ENCODE measurements at places on chromosomes 3 and 15.

- DNase-seq, result no peak
Measured at GRCh38 chr3:18237251-18238005, 187.7 kb downstream of the SATB1 start.

- no peak for DNase-seq
Measured at GRCh38 chr3:23809840-23810342, 4.1 kb downstream of the UBE2E1 start.

DNA sequence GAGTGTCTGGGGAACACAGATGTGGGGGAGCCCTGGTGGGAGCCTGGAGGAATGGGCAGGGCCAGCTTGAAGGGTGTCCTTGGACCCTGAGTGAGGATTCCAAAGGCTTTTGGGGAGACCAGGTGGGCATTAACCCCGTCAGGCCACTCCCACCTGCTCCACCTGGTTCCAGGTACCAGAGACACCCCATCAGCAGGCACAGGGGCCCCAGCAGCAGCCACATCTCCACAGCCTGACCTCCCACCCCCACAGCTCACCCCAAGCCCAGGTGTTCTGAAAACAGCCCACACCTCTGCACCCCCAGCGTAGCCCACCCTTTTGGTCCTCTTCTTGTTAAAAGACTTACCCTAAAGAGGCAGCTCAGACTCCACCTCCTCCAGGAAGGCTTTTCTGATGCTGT is 102.1 kb upstream of the PRR20G start:
- no peak for DNase-seq

DNA sequence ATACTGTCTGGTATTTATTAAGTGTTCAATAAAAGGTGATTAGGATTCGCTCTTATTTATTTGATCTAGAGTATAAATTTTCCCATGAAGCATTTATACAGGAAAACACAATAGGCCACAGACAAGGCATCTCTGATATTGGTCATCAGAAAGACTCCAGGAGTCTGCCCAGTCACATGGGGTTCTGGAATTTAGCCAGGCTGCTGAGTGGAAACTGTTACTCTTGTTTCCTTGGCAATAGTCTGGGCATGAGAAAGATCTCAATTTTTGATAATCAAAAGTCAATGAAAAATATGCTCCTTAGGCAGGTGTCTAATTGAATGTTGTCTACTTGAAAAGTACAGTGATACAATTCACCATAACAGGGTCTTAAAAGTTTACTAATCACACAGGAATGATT is 161.2 kb downstream of the FRMD5 start:
- DNase-seq, result no peak

- no peak for DNase-seq
Measured at GRCh38 chr3:183260167-183260904, 7.3 kb downstream of the B3GNT5 start.

- DNase-seq, result no peak
Measured at GRCh38 chr3:21540265-21540664, 210.7 kb downstream of the ZNF385D start.

DNA sequence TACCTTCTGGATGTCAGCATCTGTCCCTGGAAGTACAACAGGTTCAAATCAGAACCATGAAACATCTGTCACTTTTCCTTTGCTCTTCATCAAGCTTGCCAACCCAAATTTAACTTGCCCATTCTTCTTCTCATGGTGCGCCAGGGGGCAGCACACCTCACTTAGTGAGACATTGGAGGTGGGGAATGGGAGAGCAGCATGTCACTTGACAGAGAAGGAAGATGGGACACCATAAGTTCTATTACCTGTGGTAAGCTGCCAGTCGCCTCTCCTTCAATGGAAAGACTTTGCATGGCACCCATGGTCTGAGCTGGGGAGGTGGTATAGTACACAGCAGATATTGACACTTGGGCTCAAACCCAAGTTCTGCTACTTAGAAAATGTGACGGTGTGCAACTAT is 2.9 kb downstream of the SCN5A start:
- DNase-seq, result peak; percentile 67

DNA sequence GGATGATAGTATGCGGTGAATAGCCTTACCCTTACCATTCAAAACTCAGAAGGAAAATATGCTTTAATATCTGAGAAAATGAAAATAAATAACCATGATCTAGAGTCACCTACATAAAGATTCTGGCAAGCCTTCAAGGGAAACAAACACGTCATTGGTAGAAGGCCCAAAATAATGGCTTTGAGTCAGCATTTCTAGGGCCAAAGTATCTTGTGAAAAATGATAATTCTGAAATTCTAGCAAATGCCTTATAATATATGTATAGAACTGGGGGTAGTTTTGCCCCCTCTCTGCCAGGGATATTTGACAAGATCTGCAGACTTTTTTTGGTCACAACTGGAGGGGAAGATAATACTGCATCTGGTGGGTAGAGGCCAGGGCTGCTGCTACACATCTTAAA is 15.4 kb downstream of the PLSCR1 start:
- no peak for DNase-seq

DNA sequence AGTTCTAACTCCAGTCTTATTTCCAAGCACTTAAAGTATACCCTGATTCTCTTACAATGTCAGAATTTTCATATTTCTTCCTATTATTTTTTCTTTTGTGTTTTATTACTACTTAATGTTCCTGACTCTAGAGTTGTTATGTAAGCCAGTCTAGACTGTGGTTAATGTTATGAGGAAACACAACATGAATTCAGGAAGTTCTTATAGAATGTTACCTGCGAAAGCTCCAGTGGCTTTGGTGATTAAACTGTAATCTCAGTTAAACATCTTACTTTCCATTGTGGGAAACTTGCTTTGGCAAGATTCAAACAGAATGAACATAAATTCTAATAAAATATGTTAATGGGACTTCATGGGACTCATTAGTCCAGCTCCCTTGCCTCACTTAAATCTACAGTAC is 36.6 kb upstream of the CHL1 start:
- DNase-seq, result no peak

GRCh38 chr15:85151861-85152260 is 170.2 kb downstream of the PDE8A start:
- DNase-seq, result no peak

GRCh38 chr3:66582721-66583423 is 82.0 kb upstream of the LRIG1 start:
- no peak for DNase-seq

- no peak for DNase-seq
Measured at GRCh38 chr3:13858768-13859520, 20.9 kb downstream of the WNT7A start.

DNA sequence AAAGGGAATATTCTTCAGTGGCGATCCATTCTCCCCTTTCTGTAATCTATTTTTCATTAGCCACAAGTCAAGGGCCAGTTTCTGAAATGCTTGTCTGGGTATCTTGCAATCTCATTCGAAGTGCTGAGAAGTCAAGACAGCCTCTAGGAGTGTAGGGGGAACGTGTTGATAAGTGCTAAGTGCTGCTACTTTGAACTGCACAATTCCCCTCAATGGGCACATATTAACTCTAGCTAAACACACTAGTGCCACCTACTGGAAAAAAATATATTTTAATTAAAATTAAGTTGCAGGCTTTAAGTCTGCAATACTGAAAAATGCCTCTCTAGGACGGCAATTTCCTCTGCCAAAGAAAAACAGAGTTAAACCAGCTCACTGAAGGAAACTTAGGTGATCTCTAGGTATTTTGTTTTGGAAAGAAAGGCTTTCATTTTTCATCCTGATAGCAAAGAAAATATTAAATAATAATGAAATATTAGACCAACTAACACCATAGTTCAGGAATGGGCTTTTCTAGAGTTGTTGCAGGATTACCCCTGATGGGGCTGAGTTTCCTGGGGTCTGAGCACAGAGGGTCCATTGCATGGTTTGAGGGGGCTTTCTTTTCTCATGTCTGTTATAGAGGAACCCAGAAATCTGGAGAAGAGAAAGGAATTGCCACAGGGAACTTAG is 181.9 kb upstream of the KBTBD8 start:
- no peak for DNase-seq

GRCh38 chr15:55872471-55872870 is 120.9 kb downstream of the NEDD4 start:
- no peak for DNase-seq

GRCh38 chr15:97350813-97351212 is 609.7 kb upstream of the ARRDC4 start:
- no peak for DNase-seq

GRCh38 chr3:111850537-111850936 is 8.5 kb upstream of the PHLDB2 start:
- DNase-seq, result no peak

- DNase-seq, result peak; percentile 18
Measured at GRCh38 chr3:82938821-82939328, 1177.4 kb upstream of the GBE1 start.

DNA sequence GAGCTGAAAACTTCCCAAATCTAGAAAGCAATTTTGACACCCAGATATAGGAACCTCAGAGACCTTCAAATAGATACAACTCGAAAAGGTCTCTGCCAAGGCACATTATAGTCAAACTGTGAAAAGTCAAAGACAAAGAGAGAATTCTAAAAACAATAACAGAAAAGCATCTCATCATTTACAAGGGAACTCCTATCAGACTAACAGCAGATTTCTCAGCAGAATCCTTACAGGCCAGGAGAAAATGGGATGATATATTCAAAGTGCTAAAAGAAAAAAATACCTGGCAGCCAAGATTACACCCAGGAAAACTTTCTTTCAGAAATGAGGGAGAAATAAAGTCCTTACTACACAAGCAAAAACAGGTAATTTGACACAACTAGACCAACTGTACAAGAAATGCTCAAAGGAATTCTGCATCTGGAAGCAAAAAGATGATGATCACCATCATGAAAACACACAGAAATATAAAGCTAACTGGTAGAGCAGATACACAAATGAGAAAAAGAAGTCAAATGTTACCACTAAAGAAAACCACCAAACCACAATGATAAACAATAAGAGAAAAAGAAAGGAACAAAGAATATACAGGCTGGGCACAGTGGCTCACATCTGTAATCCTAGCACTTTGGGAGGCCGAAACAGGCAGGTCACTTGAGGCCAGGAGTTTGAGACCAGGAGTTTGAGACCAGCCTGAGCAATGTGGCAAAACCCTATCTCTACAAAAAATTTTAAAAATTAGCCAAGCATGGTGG is 50.4 kb downstream of the ADAM10 start:
- DNase-seq, result no peak

GRCh38 chr3:6491768-6492167 is 369.1 kb upstream of the GRM7 start:
- DNase-seq, result no peak

DNA sequence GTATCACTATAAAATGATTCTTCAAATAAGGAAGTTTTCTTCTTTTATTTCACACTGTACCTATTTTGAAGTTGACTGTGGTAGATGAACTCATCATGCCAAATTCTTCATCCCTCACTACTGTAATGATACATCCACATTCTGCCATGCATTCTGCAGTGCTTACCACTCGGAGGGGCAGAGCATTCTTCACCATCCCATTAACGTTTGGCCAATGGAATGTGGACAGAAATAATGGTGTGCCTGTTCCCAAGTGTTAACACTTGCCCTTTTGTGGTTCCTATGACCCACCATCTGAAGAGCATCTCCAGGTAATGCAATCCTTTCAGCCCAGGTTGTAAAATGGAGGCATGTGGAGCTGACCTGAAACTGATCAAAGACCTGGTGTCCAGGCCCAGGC is 18.6 kb downstream of the GOLIM4 start:
- DNase-seq, result no peak

- DNase-seq, result peak; percentile 17
Measured at GRCh38 chr15:77857419-77857818, 220.1 kb downstream of the TBC1D2B start.

GRCh38 chr15:99433026-99433756 is 132.6 kb upstream of the MEF2A start:
- no peak for DNase-seq

DNA sequence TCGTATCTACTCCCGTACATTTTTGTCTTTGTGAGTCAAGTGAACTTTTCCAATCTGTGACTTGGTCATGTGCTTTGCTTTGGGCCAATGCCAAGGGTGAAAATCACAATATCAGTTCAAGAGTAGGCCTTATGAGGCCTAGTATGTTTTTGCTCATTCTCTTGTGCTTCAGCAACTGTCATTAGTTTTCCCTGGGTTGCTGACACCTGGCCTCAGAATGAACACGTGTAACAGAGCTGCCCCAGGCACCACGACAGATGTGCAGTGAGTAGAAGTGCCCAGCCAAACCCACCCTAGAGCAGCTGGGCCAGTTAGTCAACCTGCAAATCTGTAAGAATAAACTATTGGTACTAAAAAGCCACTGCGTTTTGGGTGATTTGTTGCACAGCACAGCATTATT is 460.3 kb upstream of the WNT5A start:
- DNase-seq, result no peak

DNA sequence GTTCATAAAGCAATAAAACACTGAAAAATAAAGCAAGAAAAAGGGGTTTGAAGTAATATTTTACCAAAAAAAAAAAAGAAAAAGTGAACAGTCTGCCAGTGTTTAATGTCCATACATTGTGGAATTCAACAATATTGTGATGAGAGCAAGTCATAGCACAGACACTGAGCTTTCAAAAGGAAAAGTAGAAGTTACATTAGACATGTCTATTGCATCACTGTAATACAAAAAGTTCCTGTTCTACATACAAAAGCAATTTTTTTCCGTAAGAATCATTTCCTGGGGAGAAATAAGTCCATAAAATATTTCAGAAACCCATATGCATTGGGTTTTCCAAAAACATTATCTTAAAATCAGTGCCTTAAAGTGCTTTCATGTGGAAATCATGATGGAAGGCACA is 11.8 kb upstream of the HDC start:
- DNase-seq, result no peak

DNA sequence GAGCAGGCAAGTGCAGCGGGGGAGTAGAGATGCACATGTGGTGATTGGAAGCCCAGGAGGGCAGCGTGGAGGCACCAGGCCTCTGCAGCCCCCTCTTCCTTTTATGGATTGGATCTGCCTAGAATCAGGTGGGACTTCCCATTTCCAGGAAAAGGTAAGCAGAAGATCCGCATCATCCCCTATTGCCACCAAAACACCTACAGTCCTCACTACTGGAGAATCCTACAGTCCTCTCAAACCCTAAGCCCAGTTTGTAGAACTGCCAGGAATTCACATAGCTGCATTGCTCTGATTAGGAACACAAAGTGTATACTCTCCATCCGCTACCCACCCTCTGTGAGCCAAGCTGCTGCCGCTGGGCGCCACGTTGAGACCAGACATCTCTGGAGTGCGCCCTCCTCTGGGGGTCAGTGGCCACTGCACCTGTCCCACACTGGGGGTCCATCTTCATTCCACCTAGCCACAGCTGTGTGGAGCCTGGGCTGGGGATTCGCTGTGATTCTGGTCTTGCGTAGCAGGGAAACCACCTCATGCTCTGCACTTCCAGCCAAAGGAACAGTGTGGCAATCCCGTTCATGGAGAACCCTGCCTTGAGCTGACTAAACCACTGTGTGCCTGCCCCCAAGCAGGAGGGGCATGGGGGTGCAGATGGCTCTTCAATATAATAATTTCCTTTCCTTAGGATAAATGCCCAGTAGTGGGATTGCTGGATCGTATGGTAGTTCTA is 88.9 kb upstream of the PTX3 start:
- peak; percentile 89 for DNase-seq

All from H9 (cell line).